ENCODE measurements at places on chromosomes 11 and 22.

DNA sequence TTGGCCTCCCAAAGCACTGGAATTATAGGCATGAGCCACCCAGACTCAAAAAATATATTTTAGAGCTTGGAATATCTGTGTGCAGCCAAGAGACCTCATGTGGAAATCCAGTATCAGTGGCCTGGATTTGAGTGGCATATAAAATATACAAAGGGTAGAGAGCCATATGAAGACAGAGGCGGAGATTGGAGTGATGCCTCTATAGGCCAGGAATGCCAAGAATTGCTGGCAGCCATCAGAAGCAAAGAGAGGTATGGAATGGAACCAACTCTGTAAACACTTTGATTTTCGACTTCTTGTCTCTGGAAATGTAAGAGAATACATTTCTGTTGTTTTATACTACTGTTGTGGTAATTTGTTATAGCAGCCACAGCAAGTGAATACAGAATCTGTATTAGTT lies 123.0 kb downstream of the PLEKHA7 start:
- no peak for DNase-seq

- no peak for DNase-seq
Measured at GRCh38 chr22:48496226-48496845, 1331.3 kb downstream of the BRD1 start.

GRCh38 chr22:50503475-50504145 lies 3.9 kb downstream of the LMF2 start:
- peak; percentile 56 for DNase-seq

DNA sequence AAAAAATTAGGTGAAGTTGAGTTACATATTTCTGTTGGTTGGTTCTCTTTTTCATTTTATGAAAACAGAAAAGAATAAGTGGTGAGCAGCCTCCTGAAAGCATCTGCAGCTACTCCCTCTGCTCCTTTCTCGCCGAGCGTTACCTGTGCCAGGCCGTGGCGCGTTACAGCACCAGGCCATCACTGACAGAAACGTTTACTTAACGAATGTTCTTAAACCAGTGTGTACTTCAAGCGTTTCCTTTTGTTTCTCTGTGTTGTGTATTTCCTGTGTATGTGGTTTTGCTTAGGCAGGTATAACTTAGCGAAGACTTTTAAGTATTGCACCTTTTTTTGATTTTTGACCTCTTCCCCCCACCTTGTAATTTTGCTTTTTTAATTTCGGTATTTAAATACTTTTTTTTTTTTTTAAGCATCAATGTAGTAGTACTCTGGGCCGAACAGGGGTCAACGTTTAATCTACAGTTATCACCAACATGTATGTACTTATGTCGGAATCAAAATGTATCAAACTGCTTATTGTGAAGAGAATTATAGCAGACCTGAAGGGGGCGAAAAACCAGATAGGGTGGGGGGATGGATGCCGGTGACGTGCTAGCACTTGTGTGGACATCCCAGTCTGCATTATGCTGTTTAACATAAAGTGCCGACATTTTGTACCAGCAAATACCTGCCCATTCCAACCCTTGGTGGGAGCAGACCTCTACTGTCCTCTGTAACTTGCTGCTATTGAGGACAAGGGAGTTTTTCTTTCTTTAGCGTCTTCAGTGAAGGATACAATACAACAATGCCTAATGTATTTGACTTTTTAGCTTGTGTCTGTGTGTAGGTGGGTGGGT lies 21.6 kb upstream of the ADSL start:
- no peak for DNase-seq

DNA sequence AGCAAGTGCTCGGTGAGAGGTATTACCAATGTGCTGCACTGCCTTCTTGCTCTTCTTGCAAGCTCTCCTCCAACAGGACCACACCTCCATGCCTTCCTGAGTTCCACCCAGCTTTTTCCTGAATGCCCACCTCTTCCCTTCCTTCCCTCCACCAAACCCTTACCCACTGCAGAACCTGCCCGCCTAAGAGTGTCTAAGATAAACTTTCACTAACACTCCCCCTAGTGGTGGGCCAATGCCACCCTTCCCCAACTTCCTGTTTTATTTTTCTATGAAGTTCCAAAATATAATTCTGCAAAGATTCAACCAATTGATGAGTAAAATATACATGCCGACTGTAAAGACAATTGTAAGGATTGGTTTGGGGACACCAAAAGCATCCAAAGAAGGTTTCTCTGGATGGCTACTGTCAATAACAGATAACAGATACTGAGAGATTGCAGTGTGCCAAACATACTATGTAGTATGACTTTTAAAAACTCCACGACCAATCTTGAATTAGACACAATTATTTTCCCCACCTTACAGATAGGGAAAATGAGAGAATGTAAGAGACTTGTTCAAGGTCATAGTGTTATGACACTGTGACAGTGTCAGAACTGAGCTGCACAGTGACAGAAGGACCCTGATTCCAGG lies 38.6 kb upstream of the BMAL1 start:
- DNase-seq, result peak; percentile 62

Measured in stimulated activated CD8-positive, alpha-beta memory T cell treated with anti-CD3 and anti-CD28 coated beads, Interleukin-4, amount 100 ng/mL, for 48 hours (primary cell).